NCI-H1930 (cell line): ENCODE measurements at places on chromosomes 5 and 9.

DNA sequence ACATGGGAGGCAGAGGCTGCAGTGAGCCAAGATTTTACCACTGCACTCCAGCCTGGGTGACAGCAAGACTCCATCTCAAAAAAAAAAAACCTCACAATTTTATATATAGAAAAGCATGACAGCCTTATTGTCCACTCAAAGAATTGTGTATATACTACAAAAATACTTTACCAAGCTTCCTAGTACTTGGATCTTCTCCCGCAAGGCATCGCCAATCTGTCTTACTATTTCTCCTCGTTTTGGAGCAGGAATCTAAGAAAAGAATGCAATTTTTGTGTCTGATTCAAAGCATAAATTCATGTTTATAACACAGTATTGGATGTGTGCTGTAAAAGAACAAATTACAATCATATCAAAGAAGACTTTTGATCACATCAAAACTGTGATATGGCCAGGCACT, 11.3 kb downstream of the ALDH7A1 start:
- no peak for DNase-seq

- no peak for DNase-seq
Measured at GRCh38 chr5:172788771-172789686, 18.0 kb upstream of the DUSP1 start.

DNA sequence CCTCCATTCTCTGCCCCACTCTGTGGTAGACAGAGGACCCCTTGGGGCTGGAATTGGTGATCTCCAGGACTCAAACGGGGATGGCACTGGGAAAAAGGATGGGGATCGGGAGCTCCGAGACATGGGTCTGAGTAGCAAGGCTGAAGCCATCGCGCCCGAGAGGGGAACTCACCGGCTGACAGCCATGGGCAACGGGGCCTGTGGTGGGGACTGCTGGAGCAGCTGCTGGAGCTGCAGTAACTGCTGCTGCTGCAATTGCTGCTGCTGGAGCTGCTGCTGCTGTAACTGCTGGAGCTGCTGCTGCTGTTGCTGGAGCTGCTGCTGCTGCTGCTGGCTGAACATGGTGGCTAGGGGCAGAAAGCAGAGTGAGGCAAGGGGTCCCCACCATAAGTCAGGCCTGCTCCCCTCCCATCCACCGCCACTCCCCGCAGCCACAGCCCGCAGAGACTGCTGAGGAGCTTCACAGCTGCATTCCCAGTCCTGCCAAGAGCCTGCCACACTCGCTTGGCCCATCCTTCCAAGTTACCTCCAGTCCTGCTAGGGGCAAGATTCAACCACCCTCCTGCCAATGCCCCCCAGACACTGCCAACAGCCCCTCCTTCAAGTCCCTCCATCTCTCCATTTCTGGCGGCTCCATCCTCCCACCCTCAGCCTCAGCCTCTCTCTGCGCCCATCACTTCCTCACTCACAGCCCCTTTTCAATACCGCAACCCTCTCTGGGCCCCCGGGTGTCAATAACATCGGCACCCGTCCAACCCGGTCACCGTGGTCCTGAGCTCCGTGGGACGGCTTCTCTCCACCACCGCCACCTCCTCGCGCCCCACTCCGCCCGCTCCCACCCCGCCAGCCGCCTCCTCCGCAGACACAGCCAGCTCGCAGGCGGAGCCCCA, 611 bp downstream of the CIZ1 start:
- no peak for DNase-seq

DNA sequence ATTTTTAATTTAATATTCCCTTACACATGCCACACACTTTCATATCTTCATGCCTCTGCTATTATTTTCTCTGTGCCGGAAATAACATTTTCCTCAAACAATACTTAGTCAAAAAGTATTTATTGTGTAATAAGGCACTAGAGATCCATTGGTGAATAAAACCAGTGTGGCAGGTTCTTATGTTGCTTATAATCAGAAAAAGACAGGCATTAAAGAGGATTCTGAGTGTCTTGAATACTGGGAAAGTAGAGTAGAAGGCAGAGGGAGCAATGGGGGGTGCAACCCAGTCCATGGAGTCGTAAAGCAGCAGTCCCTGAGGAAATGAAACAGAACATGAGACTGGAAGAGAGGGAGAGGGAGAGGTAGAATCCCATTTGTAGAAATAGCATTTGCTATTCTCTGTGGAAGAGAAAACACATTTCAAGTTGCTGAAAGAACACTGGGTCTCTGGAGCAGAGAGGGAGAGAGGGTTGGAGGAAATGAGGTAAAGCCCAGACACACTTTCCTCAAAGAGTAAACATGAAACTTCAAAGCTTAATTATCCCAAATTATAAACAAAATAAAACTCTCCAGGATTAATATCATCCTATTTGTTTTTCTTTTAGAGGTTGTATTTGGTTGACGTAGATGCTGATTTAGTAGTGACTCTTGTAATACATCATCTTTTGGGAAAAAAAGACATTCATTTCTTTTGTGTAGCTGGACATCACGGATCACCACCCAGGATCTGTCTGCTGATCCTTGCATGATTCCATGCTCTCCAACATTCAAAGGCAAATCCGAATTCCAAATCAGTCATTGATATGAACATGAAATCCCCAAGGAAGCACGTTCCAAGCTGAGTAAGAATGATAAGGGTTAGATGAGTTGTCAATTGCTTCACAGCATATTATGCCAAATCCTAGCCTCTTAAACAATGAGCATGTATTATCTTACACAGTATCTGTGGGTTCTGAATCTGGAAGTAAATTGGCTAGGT, 37.4 kb upstream of the GRAMD2B start:
- DNase-seq = no peak

- DNase-seq = no peak
Measured at GRCh38 chr5:103834216-103834615, 271.6 kb upstream of the NUDT12 start.

- DNase-seq = no peak
Measured at GRCh38 chr9:98861781-98862504, 54.5 kb downstream of the GALNT12 start.

GRCh38 chr9:116576386-116576785, 110.7 kb upstream of the TRIM32 start:
- DNase-seq = no peak

DNA sequence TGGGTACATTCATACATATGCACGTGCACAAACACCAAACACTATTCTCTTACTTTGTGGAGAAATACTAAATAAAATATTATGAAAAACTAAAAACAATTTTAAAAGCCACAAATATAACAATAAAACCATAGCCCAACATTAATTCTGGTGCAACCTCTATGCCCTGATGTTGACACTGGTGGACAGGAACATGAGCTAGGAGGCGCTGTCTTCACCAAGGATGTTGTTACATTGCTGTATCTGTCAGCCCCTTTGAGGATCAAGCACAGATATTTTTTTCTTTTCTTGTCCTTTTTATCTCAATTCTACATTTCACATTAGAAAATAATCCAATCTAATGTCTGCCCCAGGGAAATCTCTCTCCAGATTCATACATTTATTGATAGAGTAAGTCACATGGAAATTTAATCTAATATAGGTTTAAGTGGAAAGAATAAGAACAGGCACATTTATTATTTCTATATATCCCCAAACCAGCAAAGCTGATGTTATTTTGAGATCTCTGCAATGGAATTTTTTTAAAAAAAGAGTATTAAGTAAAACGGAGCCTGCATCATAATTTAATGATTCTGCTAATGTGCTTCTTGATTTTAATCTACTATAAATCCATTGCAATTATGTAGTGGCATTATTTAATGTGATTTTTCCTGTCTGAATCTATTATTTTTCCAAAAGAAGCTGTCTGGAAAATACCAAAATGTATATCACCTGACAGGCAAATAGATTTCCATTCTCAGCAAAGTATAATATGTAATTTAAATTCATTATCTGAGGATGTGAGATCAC, 716.5 kb downstream of the MTRR start:
- no peak for DNase-seq

GRCh38 chr9:96020792-96021550, 145.5 kb downstream of the ERCC6L2 start:
- peak; percentile 18 for DNase-seq
